AG09309 (cell line): ENCODE measurements at places on chromosomes 6 and 20.

- DNase-seq: no peak
These were observed 104.8 kb upstream of the MC3R start for GRCh38 chr20:56143759-56144158.

DNA sequence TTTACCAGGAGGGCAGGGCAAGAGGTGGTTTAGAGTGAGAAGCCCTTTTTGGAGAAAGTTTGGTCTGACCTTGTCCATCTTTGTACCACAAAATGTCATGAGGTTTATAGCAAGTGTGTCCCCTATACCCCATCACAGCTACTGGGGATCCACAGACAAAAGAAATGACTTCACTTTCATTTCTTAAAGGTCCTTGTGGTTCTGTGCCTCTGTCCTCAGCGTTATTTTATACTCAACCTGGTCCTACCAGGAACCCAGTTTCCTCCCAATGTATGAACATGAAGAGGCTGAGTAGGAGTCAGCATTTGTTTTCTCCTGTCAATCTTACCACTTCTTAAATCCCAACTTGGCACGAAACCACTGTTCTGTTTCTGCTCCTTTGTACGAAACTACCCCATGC lies 157.6 kb downstream of the NFATC2 start:
- no peak for DNase-seq

DNA sequence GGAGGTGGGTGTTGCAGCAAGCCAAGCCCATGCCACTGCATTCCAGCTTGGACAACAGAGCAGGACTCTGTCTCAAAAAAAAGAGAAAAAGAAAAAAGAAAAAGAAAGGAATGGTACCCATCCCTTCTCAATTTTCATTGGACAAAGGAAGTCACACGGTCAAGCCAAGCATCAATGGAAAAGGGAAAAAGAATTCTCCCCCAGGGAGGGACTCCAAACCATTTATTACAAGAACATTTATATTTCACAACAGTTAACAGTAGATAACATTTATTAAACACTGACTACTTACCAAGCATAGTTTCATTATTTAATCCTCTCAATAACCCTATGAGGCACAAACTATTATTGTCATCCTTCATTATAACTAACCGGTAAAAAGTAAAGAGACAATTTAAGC lies 6.6 kb upstream of the KIF13A start:
- DNase-seq: no peak

- no peak for DNase-seq
These were observed 16.4 kb upstream of the CFAP206 start for GRCh38 chr6:87391334-87391733.

GRCh38 chr6:137175157-137175867 lies 1.9 kb upstream of the IL22RA2 start:
- no peak for DNase-seq

- DNase-seq: peak; percentile 14
These were observed 339.6 kb downstream of the ARHGAP18 start for GRCh38 chr6:129370268-129370916.

- DNase-seq: no peak
These were observed 173.7 kb upstream of the SSTR4 start for GRCh38 chr20:22861231-22861980.

DNA sequence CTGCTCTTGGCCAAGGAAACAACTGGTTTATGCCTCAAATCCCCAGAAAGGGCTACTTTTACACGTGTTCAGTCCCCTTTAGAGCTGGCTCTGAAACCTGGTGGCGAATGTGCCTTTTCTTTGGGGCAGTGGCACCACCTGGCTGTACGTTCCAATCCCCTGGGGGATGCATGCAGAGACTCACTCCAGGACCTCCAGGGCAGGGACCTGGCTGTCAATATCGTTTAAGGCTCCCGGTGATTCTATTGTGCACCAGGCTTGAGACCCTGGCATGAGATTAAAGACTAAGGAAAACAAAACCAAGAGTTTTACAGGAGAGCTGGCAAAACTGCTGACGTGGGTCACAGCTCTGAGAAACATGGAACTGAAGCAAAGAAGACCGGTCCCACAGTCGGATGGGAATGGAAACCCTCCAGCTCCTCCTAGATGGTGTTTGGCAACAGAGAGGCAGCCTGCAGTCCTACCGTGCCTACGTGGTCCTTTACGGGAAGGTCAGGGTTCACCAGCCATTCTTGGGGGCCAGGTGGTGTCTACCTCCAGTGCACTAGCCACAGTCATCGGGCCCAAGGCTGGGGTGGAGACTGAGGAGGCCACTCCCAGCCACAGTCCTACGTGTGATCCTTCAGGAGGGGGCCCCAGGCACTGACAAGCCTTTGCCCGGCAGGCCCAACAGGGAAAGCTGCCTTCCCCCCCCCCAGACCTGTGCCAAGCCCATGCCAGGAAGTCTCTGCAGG lies 203.3 kb upstream of the CST7 start:
- DNase-seq: no peak

DNA sequence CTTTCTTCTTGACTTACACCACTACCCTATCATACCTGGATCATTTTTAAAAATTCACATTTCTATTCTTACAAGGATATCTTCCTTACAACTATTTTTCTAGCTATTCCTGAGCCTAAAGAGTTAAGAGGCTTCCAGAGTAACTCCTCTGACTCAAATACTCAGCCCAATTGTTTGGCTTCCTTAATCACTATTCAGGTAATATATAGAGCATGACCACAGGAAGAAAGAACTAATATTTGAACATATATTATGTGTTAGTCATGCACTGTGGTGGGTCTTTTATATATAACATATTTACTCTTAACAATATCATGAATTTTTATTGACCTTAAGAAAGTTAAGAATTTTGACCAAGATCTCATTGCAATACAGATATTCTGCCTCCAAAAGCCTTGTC lies 42.0 kb upstream of the ID4 start:
- DNase-seq: no peak
